ENCODE measurements at places on chromosomes 12 and 14. TPM values are rescaled to one million over a fixed set of nuclear protein-coding genes. Genes with fewer than 3 reads are reported as not detected.

DNA sequence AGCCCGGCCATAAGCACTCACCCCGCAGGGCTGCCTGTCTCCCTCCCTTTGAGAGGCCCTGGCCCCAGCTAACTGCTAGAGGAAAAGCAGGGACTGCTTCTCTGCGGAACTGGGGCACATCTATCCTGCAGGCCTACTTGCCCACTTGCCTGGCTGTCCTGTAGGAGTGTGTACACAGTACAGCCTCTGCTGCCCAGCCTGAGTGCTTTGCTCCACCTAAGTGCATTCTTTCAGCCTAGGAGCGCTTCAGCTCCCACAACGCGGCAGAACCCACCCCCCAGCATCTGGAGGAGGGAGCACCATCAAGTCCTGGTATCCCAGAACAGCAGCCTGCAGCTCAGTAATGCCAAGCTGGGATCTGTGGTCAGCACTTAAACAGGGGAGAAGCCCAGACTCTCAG lies 79.9 kb upstream of the CD163 start:
- no peak for DNase-seq

DNA sequence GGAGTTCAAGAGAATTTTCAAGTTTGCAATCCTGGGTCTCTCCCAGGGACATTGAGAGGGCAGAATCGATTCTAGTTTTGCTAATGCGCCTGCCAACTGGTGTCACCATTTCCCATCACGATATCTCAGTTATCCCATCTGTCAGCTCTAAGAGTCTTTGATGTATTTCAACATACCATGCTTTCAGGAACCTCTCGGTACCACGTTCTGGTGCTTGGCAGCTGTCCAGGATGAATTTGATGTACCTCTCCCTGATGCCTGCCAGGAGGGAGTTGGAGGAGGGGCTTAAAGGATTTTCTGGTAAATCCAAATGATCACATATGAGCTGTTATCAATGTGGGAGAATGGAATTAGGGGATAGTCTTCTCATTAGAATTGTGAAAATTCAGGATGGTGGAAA lies 332.5 kb downstream of the RGS6 start:
- DNase-seq = no peak

DNA sequence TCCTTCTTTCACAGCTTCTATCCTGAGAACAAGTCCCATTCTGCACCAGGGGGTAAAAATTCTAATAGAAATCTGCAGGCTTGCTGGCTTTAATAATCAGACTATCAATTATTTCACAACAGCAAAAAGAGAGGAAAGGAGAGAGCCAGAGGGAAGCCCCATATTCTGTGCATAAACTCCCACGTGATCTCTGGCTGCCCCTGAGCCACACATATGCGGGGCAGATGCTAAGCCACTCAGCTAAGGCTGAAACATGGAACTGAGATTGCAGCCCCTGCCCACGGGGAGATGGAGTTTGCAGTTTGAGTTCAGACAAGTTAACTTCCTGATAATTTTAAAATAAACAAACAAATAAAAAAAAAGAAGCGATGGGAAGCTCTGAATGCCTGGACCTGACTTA lies 254.4 kb upstream of the CCDC196 start:
- DNase-seq = no peak

DNA sequence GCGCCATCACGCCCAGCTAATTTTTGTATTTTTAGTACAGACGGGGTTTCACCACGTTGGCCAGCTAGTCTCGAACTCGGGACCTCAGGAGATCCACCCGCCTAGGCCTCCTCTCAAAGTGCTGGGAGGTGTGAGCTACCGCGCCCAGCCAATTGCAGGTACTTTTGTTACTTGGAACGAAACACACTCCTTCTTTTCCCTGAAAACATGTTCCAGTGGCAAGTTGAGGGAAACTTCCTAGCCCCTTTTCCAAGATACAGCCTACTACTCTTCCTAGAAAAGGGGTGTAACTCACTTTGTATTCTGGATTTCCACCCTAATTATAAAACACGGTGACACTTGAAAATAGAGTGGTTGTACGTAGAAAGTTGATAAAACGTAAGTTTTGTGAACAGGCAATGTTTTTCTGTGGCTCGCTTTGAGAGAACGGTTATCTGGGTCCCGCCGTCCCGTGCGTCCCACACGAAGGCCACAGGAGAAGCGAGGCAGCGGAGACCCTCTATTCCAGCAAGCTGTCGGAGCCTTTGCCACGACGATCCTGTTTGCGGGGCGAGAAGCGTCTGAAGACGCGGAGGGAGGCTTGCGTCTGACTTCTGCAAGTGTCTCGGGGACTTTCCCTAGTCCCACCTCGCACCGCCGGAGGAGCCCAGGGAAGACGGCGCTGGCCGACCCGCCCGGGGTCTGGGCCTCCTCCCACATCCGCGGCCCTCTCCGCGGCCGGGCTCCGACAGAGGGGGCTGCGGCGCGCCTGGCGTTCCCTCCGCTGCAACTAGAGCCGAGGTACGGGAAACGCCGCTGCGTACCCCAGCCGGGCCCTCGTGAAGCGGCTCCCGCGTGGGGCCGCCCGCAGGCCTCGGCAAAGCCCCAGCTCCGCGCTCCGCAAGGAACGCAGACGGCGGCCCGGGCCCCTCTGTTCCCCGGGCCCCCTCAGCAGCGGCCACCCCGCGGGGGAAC lies 745 bp downstream of the CDCA4 start:
- peak; percentile 26 for DNase-seq

DNA sequence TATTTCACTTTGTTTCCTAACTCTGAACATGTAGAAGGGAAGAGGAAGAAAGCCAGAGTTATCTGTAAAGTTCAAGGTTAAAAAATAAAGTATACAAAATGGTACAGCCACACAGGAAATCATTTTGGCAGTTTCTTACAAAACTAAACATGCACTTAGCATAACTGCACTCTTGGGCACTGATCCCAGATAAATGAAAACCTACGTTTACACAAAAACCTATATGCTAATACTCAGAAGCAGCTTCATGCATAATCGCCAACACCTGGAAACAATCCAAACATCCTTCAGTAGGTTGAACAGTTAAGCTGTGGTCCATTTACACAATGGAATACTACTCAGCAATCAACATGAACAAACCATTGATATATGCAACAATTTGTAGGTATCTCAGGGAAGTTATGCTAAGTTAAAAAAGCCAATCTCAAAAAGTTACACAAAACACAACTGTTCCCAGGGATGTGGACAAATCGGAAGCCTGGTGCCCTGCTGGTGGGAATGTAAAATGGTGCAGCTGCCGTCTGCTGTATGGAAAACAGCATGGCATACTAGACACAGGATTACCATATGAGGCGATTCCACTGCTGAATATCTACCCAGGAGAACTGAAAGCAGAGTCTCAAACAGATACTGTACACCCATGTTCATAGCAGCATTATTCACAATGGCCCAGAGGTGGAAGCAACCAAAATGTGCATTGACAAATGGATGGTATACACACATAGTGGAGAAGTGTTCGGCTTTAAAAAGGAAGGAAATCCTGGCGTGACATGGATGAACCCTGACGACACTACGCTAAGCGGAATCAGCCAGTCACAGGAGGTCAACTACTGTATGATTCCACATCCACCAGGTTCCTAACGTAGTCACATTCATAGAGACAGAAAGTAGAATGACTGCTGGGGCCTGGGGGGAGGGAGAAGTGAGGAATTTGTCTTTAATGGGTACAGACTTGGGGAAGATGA lies 37.7 kb downstream of the NRDE2 start:
- no peak for DNase-seq

GRCh38 chr14:54090274-54090673 lies 133.6 kb upstream of the BMP4 start:
- no peak for DNase-seq

DNA sequence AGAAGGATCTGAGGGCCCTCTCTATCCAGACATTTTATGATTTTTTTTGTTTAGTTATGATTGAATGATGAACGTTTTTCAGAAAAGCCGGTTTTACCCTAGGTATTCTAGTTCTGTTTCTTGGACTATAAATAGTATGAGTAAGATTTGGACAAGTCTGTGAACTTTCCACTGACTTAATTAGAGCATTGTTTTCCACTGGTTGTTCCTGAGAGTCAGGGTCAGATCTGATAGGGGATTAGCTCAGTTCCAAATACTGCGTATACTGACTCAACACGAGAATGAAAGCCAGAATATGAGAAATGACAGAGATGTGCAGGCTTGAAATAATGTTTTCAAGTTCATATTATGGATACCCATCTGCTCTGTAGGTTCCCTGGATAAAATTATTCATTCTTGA lies 361.6 kb downstream of the AEBP2 start:
- no peak for DNase-seq

GRCh38 chr14:51147183-51147582 lies 52.3 kb upstream of the TRIM9 start:
- DNase-seq = no peak

- DNase-seq = no peak
Measured at GRCh38 chr12:43309959-43310358, 242.0 kb downstream of the ADAMTS20 start.

DNA sequence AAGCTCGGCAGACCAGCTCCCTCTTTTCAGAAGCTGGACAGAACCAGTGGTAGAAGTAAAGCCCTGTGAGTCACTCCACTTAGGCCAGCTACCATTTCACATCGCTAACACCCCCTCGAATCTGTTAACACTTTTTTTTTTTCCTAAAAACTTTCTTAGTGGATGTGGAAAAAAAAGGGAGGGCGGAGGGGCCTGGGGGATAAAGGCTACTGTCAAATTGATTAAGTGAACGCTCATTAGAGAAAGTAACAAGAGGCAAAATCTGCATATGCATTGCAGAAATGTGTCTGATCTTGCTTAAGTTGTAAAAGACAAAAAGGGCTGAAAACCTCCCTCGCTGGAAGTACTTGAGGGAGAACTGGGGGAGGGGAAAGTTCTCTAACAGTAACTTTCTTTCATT lies 86.6 kb upstream of the OTX2 start:
- no peak for DNase-seq

GRCh38 chr14:92368001-92368400 lies 45.0 kb downstream of the SLC24A4 start:
- no peak for DNase-seq

- DNase-seq = no peak
Measured at GRCh38 chr12:45224311-45224710, 8.4 kb downstream of the ANO6 start.

- no peak for DNase-seq
Measured at GRCh38 chr12:123801573-123802178, 39.6 kb downstream of the DNAH10 start.

DNA sequence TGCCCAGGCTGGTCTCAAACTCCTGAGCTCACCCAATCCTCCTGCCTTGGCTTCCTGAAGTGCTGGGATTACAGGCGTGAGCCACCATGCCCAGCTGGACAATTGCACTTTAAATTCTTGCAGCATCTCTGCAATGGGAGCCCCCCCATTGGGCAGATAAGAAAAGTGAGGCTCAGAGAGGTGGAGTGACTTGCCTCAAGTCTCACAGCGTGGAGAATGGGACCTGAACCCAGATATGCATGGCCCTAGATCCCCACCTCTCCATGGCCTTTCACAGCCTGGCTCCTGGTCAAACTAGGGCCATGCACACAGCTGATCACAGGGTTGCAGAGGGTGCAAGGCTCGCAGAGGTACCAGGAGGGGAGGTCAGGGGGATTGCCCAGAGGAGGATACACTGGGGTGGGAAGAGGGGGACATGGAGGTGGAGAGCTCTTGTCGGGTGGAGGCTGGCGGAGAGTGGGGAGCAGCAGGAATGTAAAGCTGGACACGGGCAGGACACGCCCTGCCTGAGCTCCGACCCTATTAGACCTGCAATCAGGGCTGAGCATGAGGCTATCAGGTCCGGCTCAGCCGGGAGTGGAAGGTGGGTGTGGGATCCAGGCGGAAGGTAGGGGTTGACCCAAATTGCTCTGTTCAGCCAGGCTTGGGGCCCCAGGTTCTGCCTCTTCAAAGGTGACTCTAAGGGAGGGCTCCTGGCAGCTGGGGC lies 6.9 kb downstream of the EXOC3L4 start:
- DNase-seq = no peak

GRCh38 chr14:100735271-100735670 lies 8.6 kb downstream of the DLK1 start:
- no peak for DNase-seq

DNA sequence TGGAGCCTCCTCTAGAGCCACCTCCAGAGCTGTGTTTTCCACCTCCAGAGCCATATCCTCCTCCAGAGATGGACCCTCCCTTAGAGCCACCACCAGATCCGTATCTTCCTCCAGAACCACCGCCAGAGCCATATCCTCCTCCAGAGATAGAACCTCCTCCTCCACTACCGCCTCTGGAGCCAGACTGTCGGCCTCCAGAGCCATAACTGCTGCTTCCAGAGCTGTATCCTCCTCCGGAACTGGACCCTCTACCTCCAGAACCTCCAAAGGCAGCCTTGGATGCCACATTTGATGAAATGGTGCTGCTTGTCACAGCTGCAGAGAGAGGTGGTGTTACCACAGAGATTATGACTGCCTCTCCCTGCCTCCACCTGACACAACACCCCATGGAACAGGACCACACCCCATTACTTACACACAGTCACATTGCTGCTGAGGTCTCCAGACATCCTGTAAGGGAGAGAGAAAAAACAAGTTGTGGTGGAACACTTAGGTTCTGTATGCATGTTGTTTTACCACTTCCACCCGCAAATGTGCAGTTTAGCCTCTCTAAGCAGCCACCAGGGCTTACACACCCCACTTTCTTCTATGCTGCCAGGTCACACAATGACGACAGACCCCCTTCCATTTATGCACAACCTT lies 6.8 kb downstream of the KRT2 start:
- DNase-seq = peak; percentile 62

- no peak for DNase-seq
Measured at GRCh38 chr12:131365821-131366260, 345.0 kb upstream of the SFSWAP start.

DNA sequence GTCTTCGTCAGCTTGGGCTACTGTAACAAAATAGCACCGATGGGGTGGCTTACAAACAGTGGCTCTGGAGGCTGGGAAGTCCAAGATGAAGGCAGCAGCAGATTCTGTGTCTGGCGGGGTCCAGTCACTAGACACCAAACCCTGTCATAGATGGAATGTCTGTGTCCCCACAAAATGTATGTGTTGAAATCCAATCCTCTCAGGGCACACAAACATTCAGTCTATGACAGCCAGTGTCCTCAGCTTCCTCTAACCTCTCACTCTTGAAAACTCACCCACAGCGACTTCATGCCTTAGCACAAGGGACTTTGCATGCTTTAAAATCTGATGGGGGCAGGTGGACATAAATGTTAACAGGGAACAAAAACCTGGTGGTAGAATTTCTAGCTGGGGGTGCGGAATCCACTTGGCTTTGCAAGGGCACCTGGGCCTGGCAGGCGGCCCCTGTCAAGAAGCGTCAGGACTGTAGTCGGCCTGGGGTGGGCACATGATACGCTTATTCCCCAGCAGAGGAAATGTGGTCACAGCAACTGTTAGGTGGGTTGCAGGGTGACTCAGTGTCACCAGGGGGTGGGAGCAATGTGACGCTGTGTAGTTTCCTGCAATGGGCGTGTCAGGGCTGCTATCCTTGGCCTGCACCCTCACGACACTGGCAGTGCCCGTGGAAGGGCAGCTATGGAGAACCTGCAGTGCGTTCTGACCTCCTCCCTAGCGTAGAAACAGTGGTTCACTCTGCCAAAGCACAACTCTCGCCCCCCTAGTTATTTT lies 17.7 kb downstream of the RIN3 start:
- no peak for DNase-seq

REP15 gene
- polyA plus RNA-seq = 58.8 TPM

DPF3 gene
- polyA plus RNA-seq = 1.0 TPM

MGAT4C gene
- under 0.01 TPM for polyA plus RNA-seq

NR1H4 gene
- 16.5 TPM for polyA plus RNA-seq

ERBB3 gene
- polyA plus RNA-seq = 53.0 TPM

PZP gene
- polyA plus RNA-seq = not detected

ANO2 gene
- polyA plus RNA-seq = 6.2 TPM
